ENCODE measurements at places on chromosomes 2 and 18.

DNA sequence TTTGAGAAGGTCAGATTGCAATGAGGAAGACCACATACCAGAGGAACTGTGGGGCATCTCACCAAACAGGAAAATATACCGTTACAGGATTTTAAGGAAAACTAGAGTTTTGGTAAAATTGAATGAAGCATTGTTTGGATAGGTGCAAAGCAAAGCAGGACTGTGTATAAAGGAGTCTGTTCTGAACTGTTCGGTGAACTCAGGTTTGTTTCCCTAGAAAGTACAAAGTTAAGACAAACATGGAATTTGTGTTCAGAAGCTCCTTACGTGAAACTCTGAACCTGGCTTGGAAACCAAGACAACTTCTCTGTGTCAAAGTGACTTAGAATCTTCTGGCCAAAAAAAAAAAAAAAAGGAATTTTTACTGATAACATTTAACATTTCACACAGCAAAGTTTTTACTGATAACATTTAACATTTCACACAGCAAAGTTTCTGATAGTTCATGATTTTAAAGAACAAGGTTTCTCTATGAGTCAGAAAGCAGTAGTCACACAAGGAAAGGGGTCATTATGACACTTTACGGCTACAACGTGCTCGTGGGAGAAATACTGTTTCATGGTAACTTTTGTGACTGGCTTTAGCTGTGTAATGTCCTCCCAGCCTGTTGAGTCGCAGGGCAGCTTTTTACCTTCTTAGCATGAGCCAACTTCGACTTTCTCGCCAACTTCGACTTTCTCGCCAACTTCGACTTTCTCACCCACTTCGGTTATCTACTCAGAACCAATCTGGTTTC, 21.2 kb upstream of the TET3 start:
- no peak for DNase-seq

GRCh38 chr2:200454927-200455801, 54.7 kb downstream of the KCTD18 start:
- DNase-seq, result no peak

DNA sequence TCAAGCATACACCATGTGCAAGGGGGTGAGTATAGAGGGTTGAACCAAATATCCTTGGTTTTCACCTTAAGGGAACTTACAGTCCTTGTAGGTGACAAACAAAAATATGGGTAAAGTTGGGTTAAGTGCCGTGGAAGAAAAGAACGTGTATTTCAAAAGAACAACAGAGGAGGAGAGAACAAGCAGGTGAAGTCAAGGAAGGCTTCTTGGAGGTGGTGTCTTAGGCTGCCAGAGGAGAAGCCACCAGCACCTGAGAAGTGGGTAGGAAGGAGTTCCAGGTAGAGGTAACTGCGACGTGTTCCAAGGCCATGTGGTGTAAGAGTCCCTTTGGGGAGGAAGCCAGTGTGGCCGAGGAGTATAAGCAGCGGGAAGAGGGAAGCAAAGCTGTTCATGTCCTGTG, 27.2 kb downstream of the CABLES1 start:
- DNase-seq, result no peak

DNA sequence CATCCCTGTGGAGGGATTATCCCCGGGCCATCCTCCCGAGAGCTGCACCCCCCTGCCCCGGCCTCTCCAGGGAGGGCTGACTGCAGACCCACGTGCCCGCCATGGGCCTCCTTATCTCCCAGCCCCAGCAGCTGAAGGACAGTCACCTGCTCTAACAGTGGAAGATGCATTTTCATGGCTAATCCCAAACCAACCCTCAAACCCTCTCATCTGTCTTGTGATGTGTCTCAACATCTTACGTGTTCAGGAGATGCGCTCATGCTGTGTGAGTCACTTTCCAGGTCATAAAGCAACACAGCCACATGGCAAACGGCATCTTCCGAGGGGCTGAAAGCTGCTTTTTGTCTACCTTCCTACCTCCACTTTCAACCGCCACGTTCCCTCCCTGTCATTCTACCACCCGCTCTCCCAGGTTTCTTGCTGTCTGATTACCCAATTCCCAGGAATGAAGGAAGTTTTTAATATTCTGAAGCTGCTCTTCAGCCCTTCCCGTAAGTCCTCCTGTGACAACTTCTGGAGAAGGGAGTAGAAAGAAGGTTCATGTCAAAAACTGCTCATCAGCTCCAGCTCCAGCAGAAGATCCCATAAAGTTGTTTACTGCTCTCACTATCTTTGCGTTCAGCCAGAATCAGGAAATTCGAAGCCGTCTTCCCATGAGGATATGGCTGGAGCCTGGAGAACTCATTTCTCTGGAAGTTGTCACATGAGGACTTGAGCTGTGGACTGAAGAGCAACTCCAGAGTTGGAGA, 54.5 kb downstream of the MBP start:
- DNase-seq, result no peak

GRCh38 chr2:88211003-88211808, 41.1 kb downstream of the THNSL2 start:
- no peak for DNase-seq

- DNase-seq, result no peak
Observed at GRCh38 chr2:129178356-129178755, 801.1 kb upstream of the RAB6C start.

DNA sequence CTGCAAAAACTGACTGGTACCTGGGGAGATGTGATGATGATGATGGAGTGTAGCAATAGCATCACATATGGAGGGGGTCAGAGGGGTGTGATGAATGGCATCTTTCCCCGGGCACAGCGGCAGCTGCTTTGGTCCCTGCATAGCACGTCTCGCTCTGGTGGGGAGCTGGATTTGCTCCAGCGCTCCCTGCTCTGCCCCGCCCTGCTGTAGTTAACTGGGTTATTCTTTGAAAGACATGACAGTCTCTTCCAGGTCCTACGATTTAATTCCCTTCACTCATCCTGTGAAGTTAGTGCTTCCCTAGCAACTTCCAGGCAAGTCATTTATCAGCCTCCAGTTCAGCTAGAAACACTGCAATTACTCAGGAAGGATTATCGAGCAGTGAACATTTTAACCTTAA, 463.1 kb downstream of the TSN start:
- no peak for DNase-seq

DNA sequence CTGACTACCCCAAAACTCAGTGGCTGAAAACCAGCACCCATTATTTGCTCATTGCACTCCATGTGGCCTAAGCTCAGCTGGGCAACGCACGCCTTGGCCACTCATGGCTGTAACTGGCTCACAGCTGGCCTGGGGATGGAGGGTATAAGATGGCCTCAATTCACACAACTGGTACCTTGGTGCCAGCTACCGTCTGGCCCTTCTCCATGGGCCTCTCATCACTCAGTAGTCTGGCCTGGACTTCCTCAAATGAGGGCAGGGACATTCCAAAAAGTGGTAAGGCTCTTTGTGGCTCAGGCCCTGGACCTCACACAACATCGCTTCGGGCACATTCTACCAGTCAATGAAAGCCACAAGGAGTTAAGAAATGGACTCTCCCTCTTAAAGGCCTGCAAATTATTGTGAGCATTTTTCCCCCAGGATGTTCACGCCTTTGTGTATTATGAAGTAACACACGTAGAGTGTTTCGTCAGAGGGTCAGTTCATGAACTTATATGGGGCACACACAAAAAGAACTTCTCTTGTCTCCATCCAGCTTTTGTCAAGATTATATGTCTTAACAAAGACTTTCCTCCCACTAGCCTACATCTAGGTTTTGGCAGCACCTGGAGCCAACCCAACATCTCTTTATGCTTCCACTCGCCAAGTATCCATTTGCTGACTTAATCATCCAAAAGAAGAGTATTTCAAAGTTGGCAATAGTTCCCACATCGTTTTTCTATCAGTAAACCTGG, 145.2 kb downstream of the CCBE1 start:
- no peak for DNase-seq

GRCh38 chr18:31125878-31126277, 23.7 kb upstream of the DSC2 start:
- no peak for DNase-seq

GRCh38 chr2:145654156-145654555, 1134.2 kb upstream of the ZEB2 start:
- no peak for DNase-seq

GRCh38 chr2:119996148-119996547, 16.7 kb upstream of the EPB41L5 start:
- DNase-seq, result no peak

GRCh38 chr18:12403601-12404506, 3.9 kb upstream of the PRELID3A start:
- no peak for DNase-seq

- DNase-seq, result no peak
Observed at GRCh38 chr2:196331143-196331542, 159.8 kb upstream of the STK17B start.

GRCh38 chr2:19321946-19322345, 36.5 kb downstream of the OSR1 start:
- DNase-seq, result no peak

DNA sequence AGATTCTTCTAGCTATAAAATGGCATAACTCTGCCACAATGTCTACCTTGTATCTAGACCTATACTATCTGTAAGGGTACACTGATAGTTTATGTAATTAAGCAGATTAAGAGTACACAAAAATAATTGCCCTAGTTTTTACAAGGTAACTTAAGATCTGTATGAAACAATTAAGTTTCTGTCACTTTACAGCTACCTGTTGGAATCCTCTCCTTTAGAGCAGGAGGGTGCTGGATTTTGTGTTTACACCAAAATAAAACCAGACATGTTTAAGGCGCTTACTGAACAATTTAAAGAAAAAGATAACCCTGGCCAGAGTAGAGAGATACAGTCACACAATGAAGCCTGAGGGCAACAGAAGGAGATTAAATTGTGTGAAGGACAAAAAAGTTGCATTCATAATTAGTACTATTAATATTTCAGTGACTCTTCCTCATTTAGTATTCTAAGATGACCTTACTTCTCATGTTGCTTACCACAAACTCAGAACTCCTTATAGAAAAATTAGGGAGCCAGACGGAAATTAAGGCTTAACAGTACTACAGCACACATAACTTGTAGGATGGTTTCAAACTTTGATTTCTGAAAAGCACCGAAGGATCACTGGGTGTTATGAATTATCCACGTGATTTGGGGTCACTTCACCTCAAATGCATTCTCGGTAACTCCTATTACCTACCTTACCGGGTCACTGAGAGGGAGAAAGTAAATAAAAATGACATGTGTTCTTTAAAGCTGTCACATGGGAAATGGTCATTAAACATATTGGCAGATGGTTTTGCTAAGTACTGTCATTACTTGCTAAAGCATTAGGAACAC, 1.0 kb downstream of the DARS1 start:
- no peak for DNase-seq

DNA sequence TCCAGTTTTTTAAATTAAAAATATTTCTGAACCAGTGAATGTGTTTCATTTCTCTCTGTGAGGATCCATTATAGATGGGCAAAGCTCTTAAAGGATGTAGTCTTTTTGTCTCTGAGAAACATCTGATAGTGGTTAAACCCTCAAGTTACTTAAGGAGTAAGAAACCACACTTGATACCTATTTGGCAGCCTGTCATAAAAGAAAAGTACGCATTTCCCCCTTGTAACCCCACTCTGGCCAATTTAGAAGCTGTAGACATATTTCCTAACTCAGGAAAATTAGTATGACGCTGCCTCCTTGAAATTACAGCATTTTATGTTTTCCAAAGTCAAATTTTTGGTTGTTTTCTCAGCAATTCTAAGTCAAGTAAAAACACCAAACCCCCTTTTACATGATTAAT, 2.0 kb downstream of the STAT4 start:
- no peak for DNase-seq

DNA sequence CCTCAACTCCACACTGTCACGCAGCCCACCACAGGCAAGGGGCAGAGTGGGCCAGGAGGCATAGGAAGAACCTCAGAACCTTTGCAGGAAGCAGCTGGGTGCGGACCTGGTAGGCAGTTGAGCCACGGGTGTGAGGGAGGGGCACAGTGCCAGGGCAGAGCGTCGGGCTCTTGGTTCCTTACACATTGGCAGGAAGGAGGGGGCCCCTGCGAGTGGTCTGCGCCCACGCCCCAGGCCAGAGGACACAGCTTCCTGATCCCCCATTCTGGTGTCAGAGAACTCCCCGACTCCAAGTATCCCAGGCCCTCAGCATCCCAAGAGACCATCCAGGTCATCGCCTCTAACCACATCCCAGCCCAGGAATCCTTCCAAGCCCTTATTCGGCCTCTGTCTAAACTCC, 61.5 kb downstream of the TNS1 start:
- DNase-seq, result no peak

DNA sequence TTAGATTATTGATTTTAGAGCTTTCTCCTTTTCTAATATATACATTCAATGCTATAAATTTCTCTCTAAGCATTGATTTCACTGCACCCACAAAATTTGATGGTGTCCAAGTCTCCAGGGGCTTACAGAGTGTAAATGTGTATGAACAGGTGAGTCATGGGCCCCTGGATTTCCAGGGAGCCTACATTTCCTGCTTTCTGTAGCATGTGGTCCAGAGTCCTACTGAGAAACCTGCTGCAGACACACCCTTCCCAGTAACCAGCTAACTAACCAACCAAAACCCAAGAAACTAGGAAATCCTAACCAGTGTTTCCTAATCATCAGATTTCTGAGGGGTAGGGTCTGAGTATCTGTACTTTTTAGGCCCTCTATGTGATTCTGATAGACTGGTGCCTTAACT, 39.5 kb upstream of the TANC1 start:
- peak; percentile 27 for DNase-seq

DNA sequence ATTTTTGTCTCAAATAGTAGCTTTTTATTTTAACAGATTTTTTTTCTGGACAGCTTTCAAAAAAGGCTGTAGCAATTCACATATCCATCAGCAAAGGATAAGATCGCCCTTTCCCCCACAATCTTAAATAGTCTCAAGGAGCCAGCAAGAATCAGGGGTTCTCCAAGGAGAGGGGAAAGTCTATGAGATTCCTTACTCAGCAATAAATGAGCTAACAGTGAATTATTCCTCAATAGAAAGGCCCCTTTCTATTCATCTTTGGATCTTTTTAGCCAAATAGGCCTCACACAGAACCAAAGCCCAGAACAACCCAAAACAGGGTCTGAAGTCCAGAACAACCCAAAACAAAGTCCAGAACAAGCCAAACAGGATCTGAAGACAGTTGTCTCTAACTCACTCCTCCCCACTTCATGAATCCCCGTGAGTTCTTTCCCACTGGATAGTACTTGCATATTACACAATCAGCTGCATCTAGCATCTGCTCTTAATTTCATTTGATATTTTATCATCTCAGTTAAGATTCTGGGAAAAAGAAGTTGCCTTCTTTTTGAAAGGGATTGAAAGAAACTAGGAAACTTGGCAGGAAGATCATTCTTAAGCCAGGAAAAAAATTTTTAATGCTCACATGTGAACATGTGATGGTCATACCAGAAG, 3.4 kb upstream of the DHRS9 start:
- DNase-seq, result no peak

DNA sequence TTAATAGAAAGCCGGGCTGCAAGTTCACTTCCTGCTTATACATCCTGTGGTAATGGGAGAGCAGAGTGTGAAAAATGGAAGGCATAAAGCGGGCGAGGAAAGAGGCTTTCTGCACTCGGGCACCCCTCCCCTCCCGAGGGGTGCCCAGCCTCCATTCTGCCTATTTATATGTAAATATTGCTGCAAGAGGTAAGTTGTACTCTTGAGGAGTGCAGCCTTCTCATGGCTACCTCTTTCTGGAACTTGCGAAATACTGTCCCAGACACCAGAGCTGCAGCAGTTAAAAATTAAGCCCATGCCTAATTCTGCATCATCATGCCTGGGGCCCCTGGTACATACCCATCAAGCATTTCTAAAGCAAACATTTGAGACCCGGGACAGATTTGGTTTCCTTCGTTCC, 156.0 kb downstream of the GBX2 start:
- no peak for DNase-seq
